ENCODE measurements at places on chromosomes 5 and 9.

- no peak for DNase-seq
Observed at GRCh38 chr9:100074093-100074492, 24.7 kb downstream of the ERP44 start.

DNA sequence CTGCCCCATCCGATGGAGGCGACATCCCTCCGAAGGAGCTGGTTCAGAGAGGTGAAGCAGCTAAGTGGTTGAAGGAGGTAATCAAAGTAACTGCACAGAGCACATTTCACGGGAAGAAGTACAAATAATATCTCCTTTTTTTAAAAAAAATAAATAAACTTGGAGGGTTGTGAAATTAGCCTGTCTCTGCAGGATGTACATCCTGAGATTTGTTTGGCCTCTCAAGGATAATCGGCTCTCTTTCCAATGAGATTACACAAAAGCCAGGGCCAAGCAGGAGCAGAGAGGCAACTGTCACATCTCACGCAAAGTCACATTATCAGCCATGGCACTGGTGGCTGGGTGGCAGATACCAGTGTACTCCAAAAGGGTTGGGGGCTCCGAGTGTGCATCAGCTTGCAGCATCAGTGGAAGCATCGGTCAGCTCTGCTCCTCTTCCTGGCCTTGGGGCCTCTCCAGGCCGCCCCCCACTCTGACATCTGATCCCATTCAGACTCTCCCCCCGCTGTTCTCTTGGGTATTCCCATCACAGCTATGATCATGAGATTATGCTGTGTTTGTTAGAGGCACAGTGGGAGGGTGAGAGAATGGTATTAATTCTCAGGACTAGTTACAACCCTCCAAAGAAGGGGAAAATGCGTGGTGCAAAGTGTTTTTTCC lies 109.9 kb downstream of the UGCG start:
- no peak for DNase-seq

DNA sequence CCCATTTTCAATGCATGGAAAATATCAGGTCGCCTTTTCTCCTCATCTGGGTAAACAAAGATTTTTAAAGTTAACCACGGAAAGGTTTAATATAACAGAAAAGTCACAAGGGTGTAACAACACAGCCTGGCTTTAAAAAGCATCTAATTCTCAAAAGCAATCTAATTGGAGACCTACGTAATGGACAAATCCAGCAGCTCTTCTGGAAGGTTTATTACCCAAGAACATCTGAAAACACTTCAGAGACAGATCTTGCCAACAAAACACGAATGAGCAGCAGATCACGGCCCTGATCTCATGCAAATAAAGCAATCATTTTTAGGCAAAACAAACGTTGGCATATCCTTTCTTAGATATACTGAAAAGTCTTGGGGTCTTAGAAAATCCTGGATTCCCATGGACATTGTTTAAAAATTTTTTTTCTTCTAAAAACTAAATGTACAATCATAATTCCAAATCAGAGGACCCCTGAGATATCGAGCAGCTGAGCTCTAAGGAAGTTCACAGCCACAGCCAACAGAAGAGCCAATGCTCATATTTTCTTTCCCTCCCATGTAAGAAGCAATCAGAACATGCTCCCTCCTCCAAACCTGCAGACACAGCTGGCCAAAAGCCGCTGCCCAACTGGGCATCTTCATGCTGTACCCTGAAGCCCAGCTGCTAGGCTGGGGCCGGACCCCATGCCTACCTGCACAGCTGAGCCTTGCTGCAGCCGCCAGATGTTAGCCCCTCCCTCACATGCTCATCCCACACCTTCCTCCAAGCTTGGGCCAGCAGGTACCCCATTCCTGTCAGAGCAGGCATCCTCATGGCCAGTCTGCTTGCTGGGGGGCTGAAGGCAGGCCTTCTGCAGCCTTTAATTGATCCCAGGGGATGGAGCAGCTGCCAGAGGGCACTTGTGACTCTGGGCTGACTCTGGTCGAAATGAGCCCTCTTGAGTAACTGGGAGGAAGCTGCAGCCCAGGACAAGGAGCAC lies 11.2 kb downstream of the ANKS6 start:
- DNase-seq: no peak

GRCh38 chr5:4987431-4987830 lies 152.7 kb upstream of the ADAMTS16 start:
- DNase-seq: no peak

GRCh38 chr9:130343445-130343918 lies 77.9 kb downstream of the HMCN2 start:
- DNase-seq: no peak

- no peak for DNase-seq
Observed at GRCh38 chr9:86660146-86660943, 287.0 kb downstream of the GAS1 start.

- DNase-seq: no peak
Observed at GRCh38 chr5:39209924-39210323, 9.4 kb downstream of the FYB1 start.

GRCh38 chr5:175707751-175708375 lies 50.0 kb downstream of the HRH2 start:
- DNase-seq: no peak

DNA sequence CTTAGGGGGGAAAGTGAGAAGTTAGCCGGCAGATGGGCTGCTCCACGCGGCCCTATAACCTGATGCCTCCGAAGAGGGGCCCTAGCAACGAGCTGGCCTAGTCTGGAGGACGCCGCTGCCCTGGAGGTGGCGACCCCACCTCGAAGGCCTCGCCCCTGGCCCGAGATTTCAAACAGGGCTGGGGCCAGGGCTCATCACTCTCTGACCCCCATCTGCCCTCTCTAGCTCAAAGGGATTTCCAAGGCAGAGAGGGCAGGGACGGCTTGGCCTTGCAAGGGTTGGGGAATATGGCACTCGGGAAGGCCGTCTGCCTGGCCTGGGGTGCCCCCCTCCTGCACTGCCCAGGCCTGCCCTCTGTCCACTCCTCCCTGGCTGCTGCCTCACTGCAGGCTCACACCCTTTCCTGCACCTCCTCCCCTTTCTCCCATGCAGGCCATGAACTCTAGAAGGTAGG lies 25.5 kb upstream of the TIFAB start:
- DNase-seq: no peak

- no peak for DNase-seq
Observed at GRCh38 chr5:1292139-1292538, 2.7 kb downstream of the TERT start.

GRCh38 chr9:95753762-95754465 lies 121.6 kb upstream of the ERCC6L2 start:
- no peak for DNase-seq

- DNase-seq: no peak
Observed at GRCh38 chr9:120360046-120360445, 219.9 kb downstream of the CDK5RAP2 start.

- no peak for DNase-seq
Observed at GRCh38 chr5:116773926-116774325, 199.3 kb upstream of the SEMA6A start.

- no peak for DNase-seq
Observed at GRCh38 chr5:134028496-134028895, 23.7 kb upstream of the VDAC1 start.

GRCh38 chr5:18072600-18072999 lies 438.3 kb downstream of the TAF11L14 start:
- DNase-seq: no peak

GRCh38 chr9:70410368-70410767 lies 4.1 kb downstream of the KLF9 start:
- DNase-seq: no peak

- no peak for DNase-seq
Observed at GRCh38 chr5:127563136-127563535, 45.7 kb downstream of the PRRC1 start.
